Fibroblast of skin of back (primary cell): ENCODE measurements at places on chromosomes 3 and 15.

- DNase-seq = peak; percentile 68
Observed at GRCh38 chr3:56125358-56126005, 342.8 kb downstream of the ERC2 start.

GRCh38 chr3:6180171-6180570 lies 680.7 kb upstream of the GRM7 start:
- DNase-seq = peak; percentile 1

GRCh38 chr3:56133423-56133822 lies 334.8 kb downstream of the ERC2 start:
- peak; percentile 92 for DNase-seq

DNA sequence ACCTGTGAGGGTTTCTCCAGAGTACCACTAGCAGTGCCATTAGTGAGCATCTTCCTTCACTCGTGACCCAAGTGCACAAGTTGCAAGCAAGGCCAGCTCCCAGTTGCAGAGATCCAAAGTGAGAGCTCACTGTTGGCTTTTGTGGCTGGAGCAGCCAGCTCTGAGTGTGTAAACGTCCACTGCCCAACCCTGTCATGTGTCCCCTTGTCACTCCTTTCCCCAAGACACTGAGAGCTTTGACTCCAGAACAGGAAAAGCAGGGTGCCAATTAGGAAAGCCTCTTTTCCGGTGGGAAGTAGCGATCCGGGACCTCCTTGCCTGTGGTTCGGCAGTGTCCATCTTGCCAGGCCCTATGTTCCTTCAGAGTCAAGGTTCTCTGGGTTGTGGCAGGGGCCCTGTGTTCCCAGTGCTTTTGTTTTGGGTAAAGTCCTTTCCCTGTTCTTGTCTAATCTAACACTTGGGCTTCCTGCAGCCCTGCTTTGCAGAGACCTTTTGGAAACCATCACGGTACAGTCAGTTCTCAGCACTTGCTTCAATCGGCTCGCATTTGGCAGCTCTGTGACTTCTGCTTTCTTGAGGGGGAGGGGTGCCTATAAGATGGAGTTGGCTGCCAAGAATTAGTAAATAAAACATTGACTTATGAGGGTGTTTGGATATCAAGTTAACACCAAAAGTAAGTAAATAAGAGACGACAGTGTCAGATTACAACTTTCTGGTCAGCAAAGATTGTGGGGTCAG lies 90.5 kb downstream of the DNASE1L3 start:
- no peak for DNase-seq

DNA sequence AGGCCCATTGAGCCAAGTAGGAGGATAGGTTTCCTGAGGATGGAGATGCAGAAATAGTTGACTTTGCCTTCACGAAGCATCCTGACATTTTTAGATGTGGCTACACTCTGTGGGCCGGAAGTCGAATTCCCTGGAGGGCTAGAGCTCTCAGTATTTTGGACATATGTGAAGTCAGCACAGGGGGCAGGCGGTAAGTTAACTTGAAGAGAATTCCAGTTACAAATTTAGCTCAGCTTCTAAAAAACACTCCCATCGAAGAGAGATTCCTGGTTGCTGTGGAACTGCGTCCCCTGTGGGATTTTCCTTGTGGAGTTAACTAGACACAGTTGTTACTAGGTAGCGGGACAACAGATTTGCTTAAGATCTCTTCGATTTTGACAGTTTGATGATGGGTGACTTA lies 161.9 kb upstream of the RGMA start:
- peak; percentile 77 for DNase-seq

DNA sequence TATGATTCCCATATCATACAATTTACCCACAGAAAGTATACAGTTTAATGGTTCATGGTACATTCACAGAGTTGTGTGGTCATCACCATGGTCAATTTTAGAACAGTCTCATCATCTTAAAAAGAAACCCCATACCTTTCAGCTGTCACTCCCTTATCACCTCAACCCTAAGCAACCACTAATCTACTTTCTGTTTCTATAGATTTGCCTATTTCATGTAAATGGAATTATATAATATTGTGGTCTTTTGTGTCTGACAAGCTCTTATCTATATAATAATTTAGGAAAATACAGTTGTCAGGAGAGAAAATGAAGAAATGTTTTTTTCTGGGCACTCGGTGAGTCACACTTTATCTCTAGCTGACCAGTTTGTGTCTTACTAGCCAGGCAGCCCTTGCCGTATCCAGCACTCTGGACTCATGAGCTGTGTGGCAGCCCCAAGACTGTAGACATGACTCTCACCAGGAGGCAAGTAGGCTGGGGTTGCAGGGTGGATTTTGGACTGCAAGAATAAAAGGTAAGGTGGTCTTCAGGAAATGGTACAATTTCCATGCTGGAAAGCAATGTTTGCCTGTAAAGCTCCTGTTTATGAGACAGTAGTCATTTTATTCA lies 234.6 kb downstream of the THRB start:
- DNase-seq = peak; percentile 42

DNA sequence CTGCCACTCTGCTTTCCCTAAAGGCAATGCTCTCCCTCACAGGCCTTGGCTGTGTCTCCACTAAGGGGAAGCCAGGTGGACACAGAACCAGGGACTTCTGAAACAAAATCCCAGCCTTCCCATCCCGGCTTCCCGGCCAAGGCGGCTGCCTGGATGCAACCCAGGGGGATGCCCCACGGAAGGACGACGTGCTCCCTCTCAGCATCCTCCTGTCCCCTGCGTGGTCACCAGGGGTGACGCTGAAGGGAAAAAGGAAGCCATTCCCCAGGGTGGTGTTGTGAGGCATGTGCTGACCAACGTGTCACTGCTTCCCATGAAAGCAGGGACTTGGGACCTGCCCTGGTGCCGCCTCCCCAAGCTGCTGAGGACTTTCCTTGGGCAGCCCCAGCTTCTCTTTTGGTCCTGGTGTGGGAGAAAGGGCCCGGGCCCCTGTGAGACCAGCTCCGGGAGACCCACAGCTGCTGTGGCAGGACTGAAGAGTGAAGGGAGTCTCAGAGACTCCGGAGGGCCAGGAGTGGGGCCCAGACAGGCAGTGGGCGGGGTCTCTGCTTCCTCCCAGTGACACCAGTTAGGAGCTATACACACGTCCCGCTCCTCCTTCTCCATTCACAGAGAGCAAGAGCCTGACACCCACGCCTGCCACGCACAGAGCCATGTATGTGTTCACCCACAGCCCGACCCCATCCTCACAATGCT lies 139.2 kb downstream of the NUP210 start:
- no peak for DNase-seq

- DNase-seq = peak; percentile 11
Observed at GRCh38 chr15:73387507-73388255, 18.9 kb upstream of the HCN4 start.

DNA sequence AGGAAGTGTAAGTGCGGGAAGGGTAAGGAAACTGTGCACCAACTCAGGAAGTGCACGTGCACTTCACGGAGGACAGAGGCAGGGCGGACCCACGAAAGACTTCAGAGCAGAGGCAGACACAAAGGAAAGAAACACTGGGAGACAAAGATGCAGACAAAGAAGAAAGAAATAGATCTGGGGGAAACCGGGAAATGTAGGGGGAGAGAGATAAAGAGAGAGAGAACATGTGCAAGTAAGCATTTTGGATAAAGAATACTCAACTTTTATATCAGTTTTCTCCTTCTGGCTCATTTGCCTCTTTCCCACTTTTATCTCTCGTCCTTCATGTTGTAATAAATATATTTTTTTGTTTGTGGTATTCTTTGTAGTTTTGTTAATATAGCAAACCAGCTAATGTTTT lies 204.2 kb downstream of the WDR72 start:
- no peak for DNase-seq

GRCh38 chr3:111594205-111594604 lies 941 bp downstream of the ZBED2 start:
- DNase-seq = peak; percentile 87

- no peak for DNase-seq
Observed at GRCh38 chr15:39270221-39270855, 310.5 kb upstream of the THBS1 start.

DNA sequence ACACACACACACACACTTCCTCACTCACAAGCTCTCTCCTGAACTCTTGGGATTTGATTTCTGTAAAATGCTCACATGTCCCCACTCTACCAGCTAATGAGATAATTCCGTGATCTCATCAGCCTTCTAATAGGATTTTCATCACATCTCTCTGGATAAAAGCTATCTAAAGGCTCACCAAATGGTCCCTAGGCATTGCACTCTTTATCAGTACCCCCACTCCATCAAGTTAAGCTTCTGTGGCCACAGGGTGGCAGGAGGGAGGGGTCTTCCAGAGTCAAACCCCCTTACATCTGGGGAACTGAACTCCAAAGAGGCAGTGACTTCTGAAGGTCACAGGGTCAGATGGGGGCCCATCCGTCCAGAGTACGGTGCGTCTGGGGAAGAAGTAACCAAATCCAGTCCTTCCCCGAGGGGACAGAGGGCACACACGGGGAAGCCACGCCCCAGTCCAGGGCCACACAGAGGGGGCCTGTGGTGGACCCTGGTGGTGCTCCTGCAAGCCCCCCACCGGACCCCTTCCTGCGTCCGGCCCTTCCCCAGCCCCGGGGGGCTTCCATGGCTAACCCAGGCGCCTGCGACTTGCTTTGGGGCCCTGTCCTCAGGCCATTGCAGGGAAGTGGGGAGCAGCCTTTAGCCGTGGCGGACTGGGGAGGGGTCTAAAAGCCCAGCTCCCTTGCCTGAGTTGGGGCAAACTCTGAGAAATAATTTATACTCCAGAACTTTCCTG lies 25.5 kb downstream of the CPN2 start:
- DNase-seq = no peak

GRCh38 chr3:12383218-12383617 lies 94.3 kb downstream of the PPARG start:
- DNase-seq = no peak
